ENCODE measurements at places on chromosomes 16 and 17. TPM values are rescaled to one million over a fixed set of nuclear protein-coding genes. Genes with fewer than 3 reads are reported as not detected.

Gene HS3ST3A1
- 0.08 TPM for total RNA-seq

Gene CDRT4
- total RNA-seq: 2.8 TPM

Gene MYL4
- total RNA-seq: not detected

Gene PROCA1
- total RNA-seq: 4.8 TPM

Gene PMFBP1
- total RNA-seq: 0.11 TPM

Gene PLEKHG4
- 25.8 TPM for total RNA-seq

Gene GPRC5B
- not detected for total RNA-seq

Gene EVPLL
- not detected for total RNA-seq

Gene CDRT15
- not detected for total RNA-seq

Gene SLC16A13
- total RNA-seq: 10.1 TPM

Gene CTRB1
- not detected for total RNA-seq

Gene ACSM5
- total RNA-seq: not detected

Gene ABCA6
- 0.15 TPM for total RNA-seq

Gene DPEP3
- 0.17 TPM for total RNA-seq

Gene SLC52A1
- total RNA-seq: 0.32 TPM

Gene SCNN1B
- total RNA-seq: not detected

Gene PRR35
- total RNA-seq: not detected

Gene KRT25
- total RNA-seq: not detected

Gene MYH1
- not detected for total RNA-seq

Gene C16orf54
- 22.9 TPM for total RNA-seq

Data from activated CD8-positive, alpha-beta memory T cell treated with anti-CD3 and anti-CD28 coated beads for 36 hours (primary cell).